ENCODE measurements at places on chromosomes 6 and 20.

DNA sequence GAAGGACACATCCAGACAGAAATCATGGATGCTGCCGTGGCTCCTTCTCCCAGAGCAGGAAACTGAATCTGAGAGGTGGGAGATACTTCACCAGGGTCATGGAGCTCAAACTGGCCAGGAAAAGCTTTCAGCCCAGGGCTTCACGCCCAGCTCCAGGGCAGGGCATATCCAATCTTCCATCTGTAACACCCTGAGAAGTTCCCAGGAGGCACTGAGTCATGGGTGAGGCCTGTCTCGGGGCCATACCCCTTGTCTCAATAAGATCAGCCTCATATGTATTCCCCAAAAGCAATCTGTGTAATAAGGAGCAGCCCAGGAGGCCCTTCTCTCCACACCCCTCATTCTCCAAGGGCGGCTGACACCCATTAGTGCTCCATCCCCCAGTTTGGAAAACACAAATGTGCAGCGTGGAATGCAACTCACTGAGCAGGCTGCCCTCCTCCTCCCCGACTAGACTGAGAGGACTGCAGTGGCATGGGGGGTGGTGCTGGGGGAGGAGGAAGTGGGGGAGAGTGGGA is 439.3 kb upstream of the SULF2 start:
- no peak for DNase-seq

- no peak for DNase-seq
These were observed 190.3 kb upstream of the PREP start for GRCh38 chr6:105593056-105593690.

GRCh38 chr6:115091461-115091860 is 748.6 kb upstream of the HS3ST5 start:
- DNase-seq, result no peak

GRCh38 chr6:40543146-40543545 is 44.0 kb downstream of the LRFN2 start:
- no peak for DNase-seq

- DNase-seq, result no peak
These were observed 154.3 kb downstream of the KLHL32 start for GRCh38 chr6:97078791-97079190.

- DNase-seq, result no peak
These were observed 17.7 kb downstream of the PCIF1 start for GRCh38 chr20:45951925-45952834.

- no peak for DNase-seq
These were observed 222.0 kb upstream of the SYNCRIP start for GRCh38 chr6:85864453-85865401.

DNA sequence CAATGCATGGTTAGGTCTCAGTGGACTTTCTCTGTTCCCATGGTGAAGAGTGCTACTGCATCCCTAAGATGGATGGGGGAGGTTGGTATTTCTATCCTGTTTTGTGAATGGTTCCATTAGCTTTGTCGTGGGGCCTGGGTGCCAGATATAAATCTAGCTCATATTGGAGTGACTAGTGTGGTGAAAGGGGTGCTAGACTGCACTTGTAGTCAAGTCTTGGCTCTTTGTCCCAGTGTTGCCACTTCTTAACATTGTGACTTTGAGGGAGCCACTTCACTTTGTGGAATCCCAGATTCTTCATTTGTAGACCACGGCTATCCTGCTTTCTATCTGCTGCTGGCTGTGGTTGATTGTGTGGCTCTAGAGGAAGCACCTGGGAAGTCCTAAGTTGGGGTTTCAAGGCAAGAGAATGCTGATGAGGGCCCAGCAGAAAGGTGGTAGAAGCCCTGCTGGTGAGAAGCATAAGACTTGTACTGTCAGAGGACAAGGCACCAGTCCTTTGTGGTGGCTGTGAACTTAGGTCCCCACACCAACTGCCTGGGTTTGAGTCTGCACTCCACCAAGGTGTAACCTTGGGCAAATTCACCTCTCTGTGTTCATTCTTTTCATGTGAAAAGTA is 44.1 kb downstream of the VAPB start:
- no peak for DNase-seq

GRCh38 chr6:1581120-1581991 is 28.4 kb upstream of the FOXC1 start:
- no peak for DNase-seq

- no peak for DNase-seq
These were observed 93.7 kb downstream of the TULP4 start for GRCh38 chr6:158405933-158406332.

DNA sequence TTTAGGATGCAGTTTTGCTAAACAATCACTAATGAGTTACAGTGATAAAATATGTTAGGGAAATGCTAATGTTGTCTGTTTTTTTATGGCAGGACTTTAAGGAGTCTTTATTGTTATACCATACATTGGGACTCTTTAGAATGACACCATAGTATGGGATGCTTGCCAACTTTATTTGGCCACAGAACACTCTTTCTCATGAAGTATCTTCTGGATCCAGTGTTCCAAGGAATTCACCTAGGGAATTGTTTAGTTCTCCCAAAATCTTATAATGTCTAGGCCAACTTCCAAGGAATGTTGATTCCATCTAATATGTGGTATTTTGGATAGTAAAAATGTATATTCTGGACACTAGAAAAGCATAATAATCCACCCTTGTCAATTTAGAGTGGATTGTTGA is 3.3 kb downstream of the RIN2 start:
- no peak for DNase-seq

DNA sequence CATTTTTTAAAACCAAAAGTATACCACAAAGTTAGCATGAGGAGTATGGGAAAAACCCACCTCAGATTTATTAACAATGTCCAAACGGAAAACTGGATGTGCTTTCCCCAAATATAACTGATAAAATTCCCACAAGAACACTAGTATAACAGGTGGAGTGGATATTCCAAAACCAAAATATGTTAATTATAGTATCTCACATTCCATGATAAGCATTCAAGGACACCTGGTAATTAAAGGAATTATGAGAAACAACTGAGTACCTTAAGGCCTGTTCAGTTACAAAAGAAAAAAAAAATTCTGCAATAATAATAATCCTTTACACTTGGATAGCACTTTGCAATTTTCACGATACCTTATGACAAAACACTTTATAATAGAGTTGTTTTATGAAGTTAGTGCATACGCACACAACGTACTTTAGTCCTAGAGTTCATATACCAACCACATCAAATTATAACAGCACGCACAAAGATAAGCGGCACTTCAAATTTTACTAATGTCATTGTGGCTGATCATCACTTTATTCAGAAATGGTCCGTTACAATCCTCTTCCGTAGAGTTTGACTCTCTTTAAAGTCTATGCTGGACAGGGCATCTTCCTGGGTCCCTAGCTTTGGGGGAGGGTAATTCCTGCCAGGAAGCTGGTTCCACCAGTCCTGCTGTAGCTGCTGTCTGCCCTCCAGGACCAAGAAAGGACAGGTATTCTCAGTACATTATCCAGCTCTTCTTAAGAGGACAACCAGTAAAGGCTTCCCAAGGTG is 1.7 kb downstream of the CDK19 start:
- no peak for DNase-seq

- DNase-seq, result no peak
These were observed 2.3 kb downstream of the RAMACL start for GRCh38 chr6:166584155-166584554.

DNA sequence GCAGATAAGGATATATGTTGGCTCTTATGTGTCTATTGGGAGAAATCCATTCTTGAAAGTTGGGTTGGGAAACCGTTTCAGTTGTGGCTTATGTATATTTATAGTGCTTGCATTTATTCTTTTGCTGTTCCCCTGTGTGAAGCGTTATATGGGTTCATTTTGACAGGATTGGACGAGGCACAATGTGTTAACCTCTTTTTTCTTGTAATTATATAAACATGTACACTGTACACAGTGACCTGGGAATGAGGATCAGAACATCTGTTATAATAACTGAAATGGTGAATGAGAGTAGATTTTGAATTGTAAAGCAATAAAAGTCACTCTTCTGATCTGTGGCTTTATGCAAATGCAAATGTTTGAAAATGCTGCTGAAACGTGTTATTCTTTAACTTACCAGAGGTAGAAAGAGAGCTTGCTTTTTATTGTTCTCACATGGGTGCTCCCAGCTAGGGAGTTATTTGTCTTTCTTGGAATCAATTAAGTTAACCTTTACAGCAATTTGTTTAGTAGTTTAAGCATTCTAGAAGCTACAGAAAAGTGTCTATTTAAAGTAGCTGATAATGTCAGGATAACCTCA is 213.7 kb downstream of the GRIK2 start:
- DNase-seq, result peak; percentile 49

GRCh38 chr6:144909753-144910285 is 624.7 kb downstream of the UTRN start:
- no peak for DNase-seq

Data from NCI-H774 (cell line).